ENCODE measurements at places on chromosomes 4 and X.

- no peak for DNase-seq
Measured at GRCh38 chr4:150178161-150178560, 99.9 kb downstream of the DCLK2 start.

GRCh38 chrX:6557690-6558089 lies 22.8 kb upstream of the VCX3A start:
- DNase-seq: no peak

GRCh38 chr4:88985088-88985773 lies 71.8 kb downstream of the FAM13A start:
- no peak for DNase-seq

- DNase-seq: no peak
Measured at GRCh38 chr4:40581254-40582140, 48.2 kb downstream of the RBM47 start.

DNA sequence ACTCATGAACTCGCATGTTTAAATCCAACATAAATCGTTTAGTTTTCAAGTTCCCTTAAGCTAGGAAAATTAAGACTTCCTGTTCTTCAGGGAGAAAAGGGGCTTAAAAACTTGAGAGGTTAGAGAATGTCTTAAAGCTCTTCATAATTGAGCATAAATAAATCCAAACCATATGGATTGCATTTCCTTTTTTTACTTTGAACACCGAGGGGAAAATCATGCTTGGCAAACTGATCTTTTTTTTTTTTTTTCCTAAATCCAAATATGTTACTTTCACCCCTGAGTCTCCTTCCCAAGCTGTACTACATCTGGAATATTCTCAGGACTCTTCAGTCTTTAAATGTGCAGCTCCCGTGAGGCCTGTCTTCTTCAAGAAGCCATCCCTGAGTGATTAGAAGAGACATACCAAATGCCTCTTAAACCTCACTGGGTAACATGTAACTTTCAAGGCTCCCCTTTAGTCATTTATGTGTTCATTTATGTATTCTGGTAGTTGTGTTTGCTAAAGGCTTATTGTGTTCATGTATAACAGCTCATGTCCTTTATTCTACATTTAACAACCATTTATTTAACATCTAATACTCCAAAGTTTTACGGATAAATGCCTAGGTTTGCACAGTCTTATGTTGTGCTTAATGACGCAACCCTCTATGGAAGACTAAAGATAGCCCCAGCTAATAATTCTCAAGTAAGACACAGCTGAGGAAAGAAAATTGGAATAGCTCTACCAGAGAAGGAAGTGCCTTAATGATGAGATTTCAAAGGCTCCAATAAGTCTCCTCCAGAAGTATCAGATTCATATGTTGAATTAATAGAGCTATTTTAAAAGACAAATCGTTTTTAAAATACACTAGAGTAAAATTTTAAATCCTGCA lies 107.0 kb downstream of the AGTR2 start:
- DNase-seq: no peak

GRCh38 chr4:30719454-30720020 lies 632 bp upstream of the PCDH7 start:
- DNase-seq: no peak

GRCh38 chrX:24025741-24026403 lies 1.1 kb downstream of the KLHL15 start:
- no peak for DNase-seq

GRCh38 chr4:79673898-79674297 lies 265.9 kb upstream of the GK2 start:
- DNase-seq: no peak

DNA sequence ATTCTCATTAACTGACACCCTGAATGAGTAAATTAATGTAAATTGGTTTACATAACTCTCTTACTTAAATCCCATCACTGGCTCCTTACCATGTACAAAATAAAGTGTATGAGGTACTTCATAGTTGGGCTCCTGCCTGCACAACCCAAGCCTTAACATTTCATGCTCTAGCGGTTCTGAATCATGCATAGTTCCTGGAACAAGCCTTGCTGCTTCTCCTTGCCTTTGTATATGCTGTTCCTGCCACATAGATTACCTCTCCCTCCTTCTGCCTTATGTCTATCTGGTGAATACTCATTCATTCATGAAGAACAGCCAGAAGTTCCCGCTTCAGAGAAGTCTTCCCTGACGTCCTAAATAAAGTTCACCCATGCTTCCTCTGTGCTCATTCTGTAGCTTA lies 594.7 kb downstream of the SMARCA1 start:
- DNase-seq: no peak
